ENCODE measurements at places on chromosomes 1 and 21.

- DNase-seq: no peak
These were observed 13.8 kb downstream of the PDIK1L start for GRCh38 chr1:26125382-26125781.

DNA sequence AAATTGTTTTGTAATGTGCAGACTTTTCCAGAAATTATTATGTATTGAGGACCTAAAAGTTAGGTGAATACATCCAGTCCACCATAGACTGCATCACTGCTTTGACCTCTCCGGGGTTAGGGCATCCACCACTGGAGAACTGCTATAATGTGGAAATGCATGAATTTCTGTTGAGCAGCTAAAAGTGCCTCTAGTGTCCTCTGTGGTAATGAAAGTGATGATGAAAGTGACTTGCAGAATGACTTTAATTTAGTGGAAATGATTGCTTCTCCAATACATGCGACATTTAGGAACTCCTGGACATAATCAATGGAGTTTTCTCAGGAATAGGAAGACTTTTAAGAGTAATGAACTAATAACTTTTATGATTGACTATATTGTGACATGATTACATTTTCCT, 170.8 kb downstream of the LBR start:
- DNase-seq: no peak

DNA sequence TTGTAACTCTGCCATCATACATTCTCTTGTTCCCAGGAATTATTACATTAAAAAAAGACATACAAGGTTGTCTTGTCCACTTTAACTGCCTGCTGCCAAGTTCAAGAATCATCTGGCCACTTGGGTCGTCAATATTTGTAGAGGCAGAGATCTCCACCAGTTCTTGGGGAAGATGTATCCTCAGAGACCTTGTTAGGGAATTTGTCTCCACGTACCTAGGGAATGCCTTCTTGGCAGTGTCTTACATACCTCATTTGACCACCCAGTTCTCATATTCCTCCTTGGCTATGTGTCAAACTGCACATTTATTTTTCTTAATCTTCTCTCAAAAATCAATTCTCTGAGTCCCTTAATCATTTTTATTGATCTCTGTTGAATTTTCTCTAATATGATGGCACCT, 266.0 kb downstream of the SPATA17 start:
- DNase-seq: no peak

DNA sequence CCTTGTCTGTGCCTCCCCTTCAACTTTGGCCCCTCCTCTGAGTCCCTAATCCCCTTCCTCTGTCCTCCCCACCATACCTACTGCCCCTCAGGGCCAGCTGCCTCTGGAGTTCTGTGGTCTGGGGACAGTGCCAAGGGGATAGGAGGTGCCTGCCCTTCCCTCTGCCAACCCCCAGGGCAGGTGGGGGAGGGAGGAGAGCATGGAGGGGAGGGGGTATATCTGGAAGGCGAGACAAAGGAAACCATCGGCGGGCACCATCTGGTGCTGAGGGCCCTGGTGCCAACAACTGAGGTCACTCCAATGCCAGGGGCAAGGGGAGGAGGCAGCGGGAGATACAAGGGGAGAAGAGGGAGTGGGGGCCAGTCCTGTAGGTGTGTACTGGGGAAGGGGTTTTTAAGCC, 9.6 kb downstream of the RAB25 start:
- DNase-seq: no peak

- DNase-seq: no peak
These were observed 217.4 kb downstream of the APP start for GRCh38 chr21:25953196-25953595.

- peak; percentile 28 for DNase-seq
These were observed 612 bp upstream of the CD52 start for GRCh38 chr1:26317146-26317545.

DNA sequence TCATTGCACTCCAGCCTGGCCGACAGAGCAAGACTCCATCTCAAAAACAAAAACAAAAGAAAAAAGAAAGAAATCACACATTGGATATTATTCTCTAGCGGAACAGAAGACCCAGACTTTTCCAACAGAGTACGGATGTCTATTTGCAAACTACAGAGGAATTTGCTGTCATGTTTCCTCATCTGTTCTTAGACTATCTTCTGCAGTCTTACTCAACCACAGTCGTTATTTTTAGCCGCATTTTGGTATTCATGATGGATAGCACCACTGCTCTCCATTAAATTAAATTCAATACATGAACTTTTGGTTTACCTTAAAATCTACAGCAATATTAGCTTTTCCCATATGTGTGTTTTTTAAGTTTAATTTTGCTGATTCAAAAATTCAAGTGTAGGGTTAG, 14.2 kb upstream of the HEATR1 start:
- DNase-seq: no peak

DNA sequence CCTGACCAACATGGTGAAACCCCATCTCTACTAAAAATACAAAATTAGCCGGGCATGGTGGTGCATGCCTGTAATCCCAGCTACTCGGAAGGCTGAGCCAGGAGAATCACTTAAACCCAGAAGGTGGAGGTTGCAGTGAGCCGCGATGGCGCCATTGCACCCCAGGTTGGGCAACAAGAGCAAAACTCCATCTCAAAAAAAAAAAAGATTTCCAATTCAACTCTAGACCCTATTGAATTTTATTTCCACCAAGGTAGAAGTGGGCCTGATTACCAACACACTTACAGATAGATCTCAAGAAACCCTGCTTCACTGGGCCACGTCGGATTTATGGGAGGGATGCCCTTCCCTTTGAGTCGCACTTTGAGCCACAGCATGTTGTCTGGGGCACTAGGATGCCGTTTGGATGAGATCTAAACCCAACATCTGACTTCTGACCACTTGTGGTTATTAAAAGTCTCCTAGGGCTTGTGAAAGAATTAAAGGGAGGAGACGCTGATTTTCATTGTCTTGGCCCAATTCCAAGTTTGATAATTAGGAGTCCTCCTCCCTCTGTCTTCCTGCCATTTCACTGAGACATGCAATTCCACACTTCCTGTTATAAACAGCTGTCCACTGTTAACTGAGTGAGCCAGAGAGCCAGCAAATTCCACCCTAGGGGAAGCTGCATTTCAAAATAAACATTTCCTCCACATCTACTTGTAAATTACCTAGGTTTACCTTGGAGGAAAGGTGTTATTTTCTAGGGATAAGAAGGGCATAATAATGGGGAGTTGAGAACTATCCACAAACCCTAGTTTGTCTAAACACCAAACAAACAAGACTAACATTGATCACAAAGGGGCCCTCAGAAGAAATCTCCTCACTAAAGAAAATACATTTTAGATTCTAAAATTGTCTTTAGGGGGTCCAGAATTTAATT, 5.2 kb upstream of the RERE start:
- DNase-seq: no peak

- no peak for DNase-seq
These were observed 1.1 kb downstream of the CD84 start for GRCh38 chr1:160578175-160578524.

DNA sequence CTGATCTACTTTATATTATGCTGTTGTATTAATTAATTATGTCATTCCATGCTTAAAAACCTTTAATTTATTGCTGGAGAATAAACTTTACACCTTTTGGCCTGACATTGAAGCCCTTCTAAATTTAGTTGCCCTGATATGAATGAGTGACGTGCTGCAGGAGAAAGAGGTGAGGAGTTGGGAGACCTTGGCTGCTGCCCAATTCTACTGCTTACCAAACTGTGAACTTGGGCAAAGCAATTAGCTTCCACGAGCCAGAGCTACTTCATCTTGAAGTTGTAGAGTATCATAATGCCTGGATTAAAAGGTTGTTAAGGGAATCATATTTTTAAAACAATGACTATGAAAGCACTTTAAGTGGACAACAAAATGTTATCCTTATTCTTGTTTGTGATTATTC, 126.8 kb upstream of the DEPDC1 start:
- DNase-seq: no peak

- DNase-seq: no peak
These were observed 199.1 kb upstream of the LMO4 start for GRCh38 chr1:87129606-87130005.

DNA sequence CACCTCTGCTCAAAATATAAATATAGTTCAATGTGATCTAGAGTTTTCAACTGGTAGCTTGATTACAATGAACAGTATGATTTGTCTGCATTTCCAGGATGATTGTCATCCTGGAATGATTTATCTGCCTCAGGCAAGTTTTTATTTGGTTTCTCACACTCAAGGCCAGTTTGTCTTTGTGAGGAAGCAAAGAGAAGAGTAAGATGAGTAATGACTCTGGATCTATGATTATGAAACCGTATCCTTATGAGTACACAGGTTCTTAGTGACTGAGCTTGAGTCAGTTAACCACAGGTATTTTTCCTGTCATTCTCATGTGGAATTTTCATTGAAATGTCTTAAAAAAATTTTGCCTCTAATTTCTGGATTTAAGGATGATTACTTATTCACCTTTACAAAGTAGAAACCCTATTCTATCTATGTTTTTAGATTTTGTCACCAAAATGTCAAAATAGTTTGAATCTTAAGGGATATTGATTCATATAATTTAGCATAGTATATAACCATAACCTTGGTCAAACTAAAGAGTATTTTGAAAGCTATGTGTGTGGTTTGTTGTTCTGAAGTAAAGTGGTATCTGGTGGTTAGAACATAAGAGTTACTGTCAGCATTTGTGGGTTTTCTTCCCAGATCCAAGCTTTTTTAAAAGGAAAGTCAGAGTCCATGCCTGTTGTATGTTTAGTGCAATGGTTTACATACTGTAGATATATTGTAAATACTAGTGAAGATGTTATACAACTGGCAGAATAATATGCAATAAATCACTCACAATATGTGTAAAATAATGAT, 145.0 kb downstream of the RASAL2 start:
- no peak for DNase-seq

- DNase-seq: no peak
These were observed 22.8 kb upstream of the C2CD2 start for GRCh38 chr21:41976611-41977010.

DNA sequence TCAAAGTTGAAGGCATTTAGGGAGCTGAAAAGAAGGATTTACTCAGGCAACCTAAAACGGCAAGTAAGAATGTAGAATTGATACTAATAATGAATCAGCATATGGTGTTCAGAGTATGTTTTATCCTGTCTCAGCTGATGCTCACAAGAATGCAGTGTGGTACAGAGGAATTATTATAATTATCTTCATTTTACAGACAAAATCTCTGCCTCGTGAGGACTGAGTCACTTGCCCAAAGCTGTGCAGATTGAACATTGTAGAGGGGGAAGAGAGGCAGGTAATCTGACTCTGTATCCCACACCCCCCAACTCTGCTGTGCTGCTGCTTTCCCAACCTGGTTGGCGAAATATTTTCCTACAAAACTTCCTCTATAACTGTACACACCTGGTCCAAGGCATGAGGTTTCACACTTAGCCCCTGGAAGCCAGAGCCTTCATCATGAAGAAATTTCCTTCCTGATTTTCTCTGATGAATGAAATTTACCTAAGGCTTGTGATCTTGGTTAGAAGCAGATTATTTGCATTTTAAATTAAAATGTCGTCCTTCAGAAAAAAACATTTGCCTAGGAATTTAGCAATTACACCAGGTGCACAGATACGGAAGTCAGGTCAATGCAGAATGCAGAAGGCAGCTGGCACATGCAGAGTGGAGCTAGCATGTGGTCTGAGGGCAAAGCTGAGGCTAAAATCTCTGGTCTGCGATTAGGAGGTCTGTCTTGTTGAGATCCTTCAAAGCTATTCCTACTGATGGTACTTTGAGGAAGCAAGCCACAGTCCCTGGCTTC, 52.8 kb downstream of the DPT start:
- no peak for DNase-seq

DNA sequence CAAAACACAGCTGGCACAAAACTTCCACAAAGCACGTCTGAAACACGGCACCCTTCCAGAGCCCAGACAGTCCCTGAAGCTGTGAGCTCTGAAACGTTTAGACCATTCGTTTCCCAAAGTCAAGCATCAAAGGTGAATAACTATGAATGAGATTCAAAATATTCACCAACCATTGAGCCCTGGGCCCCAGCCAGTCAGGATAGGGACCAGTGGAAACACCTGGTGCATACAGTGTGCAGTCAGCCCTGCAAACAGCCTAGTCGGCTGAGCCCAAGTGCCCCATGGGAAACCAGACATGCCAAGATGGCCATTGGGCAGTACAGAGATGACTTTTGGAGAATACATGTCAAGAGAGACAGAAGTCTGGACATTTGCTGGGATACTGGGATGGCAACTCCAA, 90.4 kb upstream of the EDN2 start:
- DNase-seq: peak; percentile 58

- no peak for DNase-seq
These were observed 29.8 kb downstream of the TAS1R2 start for GRCh38 chr1:18829671-18830070.

- DNase-seq: no peak
These were observed 178.3 kb downstream of the CACNA1E start for GRCh38 chr1:181661569-181661968.

GRCh38 chr1:106278716-106279115, 777.8 kb upstream of the PRMT6 start:
- DNase-seq: no peak

DNA sequence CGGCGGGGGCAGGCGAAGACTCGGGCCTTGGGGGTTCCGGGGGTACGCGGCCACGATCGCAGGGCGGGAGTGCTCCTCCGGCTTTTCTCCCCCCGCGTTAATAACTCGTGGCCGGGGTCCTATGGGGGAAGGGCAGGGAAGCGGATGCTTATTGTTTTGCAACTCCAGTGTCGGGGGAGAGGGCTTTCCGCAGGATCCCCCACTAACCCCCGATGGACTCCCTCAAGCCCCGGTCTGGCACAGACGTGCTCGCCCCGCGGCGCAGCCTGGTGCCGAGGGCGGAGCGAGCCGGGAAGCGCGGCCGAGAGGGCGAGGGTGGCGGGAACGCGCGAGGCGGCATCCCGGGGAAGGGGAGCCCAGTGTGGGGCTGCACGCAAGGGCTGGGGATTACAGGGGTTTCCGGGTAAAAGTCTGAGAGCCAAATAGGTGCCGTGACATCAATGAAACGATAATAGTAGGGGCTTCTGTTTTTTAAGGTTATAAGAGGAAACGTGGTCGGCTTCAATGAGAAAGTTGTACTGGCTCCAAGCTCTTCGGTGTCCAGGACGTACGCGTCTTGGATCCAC, 772 bp downstream of the UCK2 start:
- DNase-seq: peak; percentile 69

- no peak for DNase-seq
These were observed 27.3 kb upstream of the RGS13 start for GRCh38 chr1:192608671-192609070.

GRCh38 chr1:226555092-226555491, 6.5 kb downstream of the STUM start:
- no peak for DNase-seq

GRCh38 chr1:54564312-54565112, 16.5 kb downstream of the ACOT11 start:
- no peak for DNase-seq
